ENCODE measurements at places on chromosomes 13 and 19.

GRCh38 chr13:47798906-47799305 lies 202.2 kb downstream of the SUCLA2 start:
- DNase-seq = no peak

- no peak for DNase-seq
These were observed 5.1 kb downstream of the CD37 start for GRCh38 chr19:49340069-49340864.

- DNase-seq = no peak
These were observed 1097.8 kb downstream of the PCDH17 start for GRCh38 chr13:58729361-58729760.

GRCh38 chr13:111906306-111906705 lies 160.6 kb upstream of the SOX1 start:
- DNase-seq = no peak

DNA sequence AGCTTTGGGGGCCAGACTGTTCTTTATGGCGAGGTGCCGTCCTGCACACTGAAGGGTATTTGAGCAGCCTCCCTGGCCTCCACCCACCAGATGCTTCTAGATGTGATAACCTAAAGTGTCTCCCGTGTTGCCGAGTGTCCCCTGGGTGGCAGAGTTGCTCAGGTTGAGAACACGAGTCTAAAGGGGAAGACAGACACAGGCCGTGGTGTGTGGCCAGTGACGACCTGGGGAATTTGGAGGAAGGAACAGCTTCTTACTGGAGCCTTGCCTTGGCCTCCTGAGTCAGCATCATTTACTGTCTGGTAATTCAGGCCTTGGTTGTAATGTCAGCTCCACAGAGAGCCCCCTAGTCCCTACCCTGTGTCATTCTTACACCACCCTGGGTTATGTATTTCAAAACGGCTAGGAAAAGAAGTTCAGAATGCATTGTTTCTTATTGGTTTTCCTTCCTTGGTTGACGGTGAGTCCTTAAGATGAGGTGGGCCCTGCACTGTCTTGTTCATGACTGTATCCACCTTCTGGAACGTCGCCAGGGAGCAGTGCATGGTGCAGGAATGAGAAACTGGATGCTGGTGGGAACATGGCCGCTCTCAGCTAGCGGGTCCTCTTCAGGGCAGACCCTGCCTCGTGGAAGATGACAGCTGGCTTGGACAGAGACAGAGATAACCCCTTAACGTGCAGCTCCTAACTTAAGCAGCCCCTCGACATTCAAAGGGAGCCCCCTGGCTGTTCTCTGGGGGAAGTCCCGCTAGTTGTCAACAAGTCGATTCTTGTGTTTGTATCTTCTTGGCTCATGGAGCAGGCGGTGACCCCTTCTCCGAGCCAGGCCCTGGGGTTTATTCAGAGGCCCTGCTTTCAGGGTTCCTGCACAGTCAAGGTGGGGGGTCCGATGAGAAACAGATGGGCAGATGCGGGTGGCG lies 7.2 kb downstream of the SIN3B start:
- DNase-seq = no peak

DNA sequence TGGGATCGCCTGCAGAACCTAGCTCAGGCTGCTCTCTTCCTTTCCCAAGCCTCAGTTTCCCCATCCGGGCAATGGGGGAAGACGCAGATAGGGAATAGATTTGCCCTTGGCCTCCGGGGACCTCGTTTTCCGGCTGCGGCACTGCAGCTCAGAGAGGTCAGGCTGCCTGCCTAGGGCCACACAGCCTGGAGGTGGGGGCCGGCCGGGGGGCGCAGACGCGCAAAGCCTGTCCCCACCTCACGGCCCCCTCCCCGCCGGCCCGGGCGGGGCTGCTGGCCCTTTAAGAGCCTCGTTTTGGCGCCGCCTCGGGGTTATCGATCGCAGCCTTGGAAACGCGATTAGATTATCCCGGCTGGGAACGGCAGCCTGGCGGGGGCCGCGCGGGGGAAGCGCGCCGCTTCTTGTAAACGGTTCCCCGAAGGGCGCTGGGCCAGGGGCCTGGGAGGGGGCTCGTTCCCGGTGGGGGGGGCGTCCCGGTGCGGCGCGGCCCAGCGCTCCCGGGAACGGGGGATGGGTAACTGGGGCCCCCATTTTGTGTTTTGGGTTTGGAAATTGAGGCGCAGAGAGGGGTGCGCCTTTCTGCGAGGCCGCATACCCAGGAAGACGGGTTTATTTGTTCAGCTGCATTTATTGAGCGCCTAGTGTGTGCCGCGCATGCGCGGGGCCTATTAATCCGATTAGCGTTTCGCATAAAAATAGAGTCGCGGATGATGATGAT lies 23.4 kb upstream of the TCF3 start:
- DNase-seq = no peak

- no peak for DNase-seq
These were observed 141.5 kb downstream of the AKAP11 start for GRCh38 chr13:42413484-42413815.

DNA sequence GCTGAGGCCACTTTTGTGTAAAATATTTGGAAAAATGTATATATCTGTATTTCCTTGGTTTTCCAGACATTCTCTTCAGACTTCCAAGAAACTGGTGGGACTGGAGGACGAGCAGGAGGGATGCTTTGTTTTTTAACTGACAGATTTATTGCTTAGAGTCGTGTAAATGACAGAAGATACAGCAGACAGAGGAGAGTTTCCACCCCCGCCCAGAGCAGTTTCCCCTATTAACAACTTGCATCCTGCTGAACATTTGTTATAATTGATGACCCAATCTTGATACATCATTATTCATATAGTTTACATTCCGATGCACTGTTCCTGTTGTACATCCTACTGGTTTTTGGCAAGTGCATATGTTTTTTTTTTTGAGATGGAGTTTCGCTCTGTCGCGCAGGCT lies 7.1 kb upstream of the DOCK6 start:
- DNase-seq = no peak

- no peak for DNase-seq
These were observed 10.6 kb downstream of the URI1 start for GRCh38 chr19:29952646-29953045.

DNA sequence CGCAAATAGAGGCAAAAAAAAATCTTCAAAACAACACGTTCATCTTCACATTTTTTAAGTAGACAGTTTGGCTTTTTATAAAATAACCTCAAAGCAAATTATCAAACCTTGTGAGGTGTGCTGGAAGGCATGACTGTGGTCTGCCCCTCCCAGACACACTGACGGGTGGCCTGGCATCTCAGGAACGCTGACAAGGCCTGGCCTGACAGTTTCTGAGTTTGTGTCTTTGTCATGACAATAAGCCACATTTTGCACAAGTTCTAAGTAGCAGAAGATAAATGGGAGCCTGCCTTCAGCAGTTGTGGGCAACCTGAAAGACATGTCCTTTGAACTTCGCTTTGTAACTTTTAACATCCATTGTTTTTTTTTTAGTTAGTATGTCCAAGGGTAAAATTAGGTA lies 38.5 kb downstream of the SOX21 start:
- no peak for DNase-seq

GRCh38 chr13:98239162-98240076 lies 62.4 kb upstream of the RNF113B start:
- no peak for DNase-seq

DNA sequence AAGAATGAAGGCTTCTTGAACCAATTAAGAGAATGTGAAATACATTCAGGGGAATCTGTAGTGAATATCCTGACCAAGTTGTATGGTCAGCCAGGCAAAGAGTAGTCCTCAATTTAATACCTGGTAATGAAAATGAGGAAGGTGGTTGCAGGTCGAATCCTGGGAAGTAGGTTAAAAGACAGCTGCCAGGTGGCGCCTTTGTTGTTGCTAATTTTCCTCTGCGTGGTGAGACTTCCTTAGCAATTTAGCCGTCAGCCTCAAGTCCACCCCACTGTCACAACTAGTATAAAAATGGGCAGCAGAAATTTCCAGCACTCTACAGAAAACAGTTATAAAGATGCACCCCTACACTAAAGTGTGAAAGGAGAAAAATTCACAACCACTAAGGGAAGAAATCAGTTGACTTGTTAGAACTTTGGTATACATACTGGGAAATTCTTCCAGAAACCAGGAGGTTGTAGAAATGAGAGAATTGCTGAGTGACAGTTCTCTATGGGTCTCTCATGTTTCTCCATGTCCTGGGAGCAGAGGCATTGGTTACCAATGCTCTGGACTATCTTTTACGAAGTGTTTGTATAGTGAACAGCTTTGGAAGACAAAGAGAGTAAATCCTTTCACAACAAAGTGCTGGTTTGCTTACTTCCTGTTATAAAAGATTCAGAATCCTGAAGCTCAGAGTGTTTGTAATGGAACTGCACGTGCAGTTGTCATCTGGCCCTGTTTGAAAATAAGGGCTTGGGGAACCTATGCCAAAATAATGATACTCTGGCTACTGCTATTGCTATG lies 235.9 kb downstream of the NHLRC3 start:
- DNase-seq = no peak

DNA sequence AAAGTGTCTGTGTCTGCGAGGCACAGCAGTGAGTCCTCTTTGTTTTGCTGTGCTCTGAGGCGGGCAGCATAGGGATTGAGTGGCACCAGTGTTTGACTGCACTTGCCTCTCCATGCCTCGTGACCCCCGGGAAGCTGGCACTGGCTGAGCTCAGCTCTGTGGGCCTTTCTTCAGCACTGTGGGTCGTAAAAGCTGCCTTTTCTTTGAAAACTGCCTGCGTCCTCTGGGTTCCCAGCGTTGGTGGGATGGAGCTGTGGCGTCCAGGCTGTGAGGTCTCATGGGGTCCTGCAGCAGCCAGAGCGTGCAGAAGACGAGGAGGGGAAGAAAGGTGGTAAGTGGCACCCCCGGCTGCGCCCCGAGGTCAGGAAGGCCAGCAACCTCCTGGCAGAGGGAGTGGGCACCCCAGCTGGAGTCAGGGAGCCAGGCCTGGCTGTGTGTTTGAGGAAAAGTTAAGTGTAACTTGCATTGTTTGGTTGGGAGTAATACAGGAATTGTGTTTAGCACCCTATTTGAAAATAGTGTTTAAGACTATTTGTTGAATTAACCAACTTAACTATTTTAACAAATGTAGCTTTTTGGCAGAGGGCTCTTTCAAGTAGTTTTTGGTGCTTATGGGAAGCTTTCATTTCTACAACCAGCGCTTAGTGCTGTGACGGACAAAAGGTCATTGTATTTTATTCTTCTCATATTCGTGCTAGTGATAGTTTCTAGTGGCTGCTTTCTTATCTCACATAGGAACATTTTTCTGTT lies 79.3 kb upstream of the TEX29 start:
- DNase-seq = no peak

- DNase-seq = no peak
These were observed 429.3 kb downstream of the DIAPH3 start for GRCh38 chr13:59734393-59734792.

DNA sequence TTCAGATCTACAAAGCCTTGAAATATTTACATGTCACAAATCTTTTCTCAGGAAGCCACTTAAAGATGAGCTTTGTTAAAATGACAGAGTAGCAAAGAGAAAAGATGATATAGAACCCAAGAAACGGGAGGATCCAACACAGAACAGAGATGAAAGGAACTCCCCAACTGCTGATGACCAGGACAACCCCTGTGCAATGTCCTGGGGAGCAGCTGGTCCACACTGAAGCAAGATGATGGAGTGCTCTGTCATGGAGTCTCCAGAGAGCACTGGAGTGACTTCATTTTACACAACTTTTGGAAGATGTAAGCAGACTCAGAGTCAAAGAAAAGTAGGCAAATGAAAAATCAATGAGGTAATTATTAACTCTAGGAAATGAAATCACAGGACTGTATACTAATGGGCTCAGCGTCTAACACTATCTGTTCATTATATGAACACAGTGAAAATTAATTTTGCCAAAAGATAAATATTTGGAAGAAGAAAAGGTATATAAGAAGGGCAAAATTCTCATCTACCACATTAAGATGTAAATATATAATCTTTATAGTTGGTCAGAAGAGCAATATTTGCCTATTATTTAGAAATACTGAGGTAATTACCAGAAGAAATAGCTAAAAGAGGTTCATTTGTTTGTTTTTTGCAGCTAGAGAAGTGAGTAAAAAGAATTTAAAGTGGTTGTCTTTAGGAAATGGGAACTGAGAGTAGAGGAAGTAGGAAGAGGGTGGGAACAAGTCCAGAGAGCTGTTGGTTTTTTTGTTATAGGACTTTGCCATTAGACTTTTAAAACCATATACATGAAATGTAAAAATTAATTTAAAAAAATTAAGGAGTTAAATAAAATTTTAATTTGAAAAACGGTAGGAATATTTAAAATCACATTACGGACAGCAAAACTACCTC lies 30.5 kb downstream of the MTRF1 start:
- DNase-seq = no peak

DNA sequence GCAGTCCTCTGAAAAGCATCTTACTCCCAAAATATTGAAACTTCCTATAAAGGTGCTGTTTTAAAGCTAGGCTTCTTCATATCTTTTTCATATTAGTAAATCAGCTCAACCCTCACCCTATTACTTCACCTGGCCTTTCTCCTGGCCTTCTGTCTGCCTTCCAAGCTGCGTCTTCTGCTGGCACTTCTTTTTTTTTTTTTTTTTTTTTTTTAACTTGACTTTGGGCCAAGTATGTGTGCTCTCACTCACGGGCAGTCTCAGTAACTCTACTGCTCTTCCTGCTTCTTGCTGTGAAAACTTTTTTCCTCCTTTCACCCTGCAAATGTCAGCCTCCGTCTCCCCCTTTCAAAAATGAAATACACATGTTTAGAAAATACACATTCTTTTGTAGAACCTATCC lies 41.2 kb upstream of the KCTD4 start:
- DNase-seq = no peak

GRCh38 chr13:58908019-58908679 lies 1255.6 kb downstream of the DIAPH3 start:
- no peak for DNase-seq

GRCh38 chr19:52536448-52536800 lies 9.0 kb downstream of the ZNF808 start:
- DNase-seq = peak; percentile 11

DNA sequence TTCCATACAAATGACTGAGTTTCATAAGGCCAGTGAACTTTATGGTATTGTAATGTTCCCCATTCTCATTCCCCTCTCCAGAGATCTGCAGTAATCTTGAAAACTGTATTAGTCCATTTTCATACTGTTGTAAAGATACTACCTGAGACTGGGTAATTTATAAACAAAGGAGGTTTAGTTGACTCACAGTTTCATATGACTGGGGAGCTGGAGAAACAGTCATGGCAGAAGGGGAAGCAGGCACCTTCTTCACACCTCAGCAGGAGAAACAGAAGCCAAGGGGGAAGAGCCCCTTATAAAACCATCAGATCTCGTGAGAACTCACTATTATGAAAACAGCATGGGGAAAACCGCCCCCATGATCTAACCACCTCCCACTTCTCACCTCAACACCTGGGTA lies 318.7 kb upstream of the KLF12 start:
- no peak for DNase-seq

DNA sequence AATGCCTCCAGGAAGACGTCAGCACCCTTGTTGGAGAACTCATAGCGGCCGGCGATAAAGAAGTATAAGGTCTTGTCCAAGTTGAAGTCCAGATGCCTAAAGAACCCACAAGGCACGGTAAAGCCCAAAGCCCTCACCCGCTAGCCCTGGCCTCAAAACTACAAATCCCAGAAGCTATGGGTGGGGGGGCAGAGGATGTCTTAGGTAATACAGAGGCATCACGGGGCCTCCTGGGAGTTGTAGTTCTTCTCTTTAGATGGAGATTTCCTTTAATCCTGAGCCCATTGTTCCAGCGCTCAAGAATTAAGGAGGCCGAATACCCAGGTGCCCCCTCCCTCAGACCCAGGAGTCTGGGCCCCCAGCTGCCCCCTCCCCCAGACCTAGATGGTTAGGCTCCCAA lies 10.8 kb downstream of the GYS1 start:
- DNase-seq = no peak
